Stomach (tissue), 19 donors: ENCODE measurements at places on chromosomes 7 and 10. TPM values are rescaled to one million over a fixed set of nuclear protein-coding genes. Genes with fewer than 3 reads are reported as not detected.

MRLN gene
- not detected for total RNA-seq

DNA sequence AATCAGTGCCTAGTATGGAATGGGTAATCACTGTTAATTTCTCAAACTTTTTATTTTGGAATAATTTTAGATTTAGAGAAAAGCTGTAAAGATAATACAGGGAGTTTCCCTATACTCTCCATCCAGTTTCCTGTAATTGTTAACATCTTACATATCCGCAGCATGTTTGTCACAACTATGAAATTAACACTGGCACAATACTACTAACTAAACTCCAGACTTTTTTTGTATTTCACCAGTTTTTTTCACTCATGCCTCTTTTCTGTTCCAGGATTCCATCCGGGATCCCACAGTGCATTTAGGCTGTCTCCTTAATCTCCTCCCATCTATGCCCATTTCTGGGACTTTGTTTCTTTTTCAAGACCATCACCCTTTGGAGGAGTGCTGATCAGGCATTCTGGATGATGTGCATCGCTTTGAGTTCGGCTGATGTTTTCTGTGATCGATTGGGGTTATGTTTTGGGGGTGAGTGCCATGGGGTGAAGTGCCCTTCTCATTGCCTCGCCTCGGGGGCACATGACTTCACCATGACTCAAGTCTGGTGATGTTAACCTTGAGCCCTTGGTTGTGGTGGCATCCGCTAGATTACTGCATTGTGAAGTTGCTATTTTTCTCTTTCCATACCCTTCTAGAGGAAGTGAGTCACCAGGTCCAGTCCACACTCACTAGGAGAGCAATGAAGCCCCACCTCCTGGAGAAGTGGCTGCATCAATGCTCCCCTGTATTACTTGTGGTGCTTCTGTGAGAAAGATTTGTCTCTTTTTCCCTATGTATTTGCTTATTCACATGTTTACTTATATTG is 43.9 kb upstream of the GRB10 start:
- no peak for DNase-seq
- H3K4me1 ChIP-seq, result no peaks in the 10 kb centered on the region

GRCh38 chr10:22713853-22714478 is 412 bp downstream of the PIP4K2A start:
- peaks cover 40% of the 10 kb centered on the region for H3K4me1 ChIP-seq
- H3K36me3 ChIP-seq, result no peaks in the 10 kb centered on the region
- DNase-seq, result peak; percentile 72
- H3K27me3 ChIP-seq, result no peaks in the 10 kb centered on the region
- H3K4me3 ChIP-seq, result peak overlapping the region; percentile 95

DNA sequence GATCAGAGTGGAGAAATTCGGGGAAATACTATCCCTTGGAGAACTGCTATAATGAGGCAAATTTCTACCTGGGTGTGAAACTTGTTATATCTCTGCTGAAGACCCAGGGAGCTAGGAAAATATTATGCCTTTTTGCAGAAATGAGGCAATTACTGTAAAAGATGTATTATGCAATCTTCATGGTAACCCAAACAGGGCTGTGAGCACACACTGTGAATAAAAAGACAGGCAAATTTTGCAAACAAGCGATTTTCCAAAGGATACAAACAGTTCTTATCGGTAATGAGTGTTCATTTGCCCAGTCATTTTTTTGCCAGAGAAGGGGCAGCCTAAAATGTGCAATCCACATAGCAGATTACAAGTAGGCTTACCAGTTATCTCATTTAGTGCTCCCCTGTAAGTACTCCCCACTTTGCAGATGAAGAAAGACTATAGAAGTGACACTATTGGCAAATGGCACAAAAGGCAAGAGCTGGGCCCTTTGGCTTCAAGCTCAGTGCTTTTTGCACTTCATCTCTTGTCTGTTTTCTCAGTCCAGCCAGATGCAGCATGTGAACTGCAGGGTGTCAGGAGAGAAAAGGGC is 205.8 kb downstream of the HECW1 start:
- H3K36me3 ChIP-seq, result no peaks in the 10 kb centered on the region
- no peaks in the 10 kb centered on the region for H3K4me1 ChIP-seq
- H3K27me3 ChIP-seq, result no peaks in the 10 kb centered on the region
- no peak for DNase-seq
- H3K4me3 ChIP-seq, result no peak overlapping the region

SRRM3 gene
- not detected for total RNA-seq

DNA sequence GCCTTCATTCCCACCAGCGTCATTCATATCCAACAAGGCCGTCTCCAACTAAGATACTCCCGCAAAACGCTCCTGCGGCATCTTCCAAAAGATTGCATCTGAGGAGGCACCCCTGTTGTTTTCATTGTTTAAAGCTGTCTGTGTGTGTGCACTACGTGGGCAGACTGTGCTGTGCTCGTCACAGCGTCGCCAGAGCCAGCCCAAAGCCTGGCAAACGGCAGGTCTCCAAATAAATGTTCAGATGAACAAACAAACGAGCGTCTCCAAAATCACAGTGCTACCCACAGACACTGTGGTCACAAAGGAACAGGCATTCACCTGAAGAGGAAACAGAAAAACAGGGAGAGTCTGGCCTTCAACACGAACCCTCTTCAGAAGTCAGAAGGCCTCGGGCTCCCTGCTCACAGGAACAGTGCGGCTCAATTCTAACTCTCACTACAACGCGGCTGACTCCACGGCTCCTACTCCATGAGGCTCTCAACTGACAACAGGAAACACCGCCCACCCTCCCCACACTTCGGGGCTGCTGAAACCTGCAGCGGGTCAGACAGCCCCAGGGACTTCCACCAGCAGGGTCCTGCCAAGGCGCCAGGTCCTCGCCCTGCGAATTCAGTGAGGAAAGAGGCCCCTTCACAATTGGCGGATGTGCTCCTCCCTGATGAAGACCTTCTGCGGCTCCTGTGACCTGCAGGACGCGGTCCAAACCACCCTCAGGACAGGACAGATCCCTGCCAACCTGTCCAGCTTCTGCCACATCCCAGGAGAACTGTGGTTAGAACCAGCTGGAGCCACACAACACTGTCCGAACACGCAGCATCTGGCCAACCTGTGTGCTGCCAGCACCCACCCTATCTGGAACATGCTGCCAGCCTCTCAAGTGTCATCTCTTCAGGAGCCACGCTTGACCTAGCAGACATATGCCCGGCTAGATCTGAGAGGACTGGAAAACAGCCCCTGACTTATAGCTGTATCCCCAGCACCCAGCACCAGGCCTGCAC is 36.1 kb downstream of the MAD1L1 start:
- peaks cover 70% of the 10 kb centered on the region for H3K36me3 ChIP-seq
- H3K4me3 ChIP-seq, result no peak overlapping the region
- H3K27me3 ChIP-seq, result no peaks in the 10 kb centered on the region
- H3K27ac ChIP-seq, result no peak overlapping the region
- no peaks in the 10 kb centered on the region for H3K4me1 ChIP-seq

GRCh38 chr10:35822316-35822715 is 180.2 kb upstream of the FZD8 start:
- no peaks in the 10 kb centered on the region for H3K27me3 ChIP-seq
- no peaks in the 10 kb centered on the region for H3K4me1 ChIP-seq
- peak; percentile 31 for DNase-seq
- no peak overlapping the region for H3K27ac ChIP-seq
- H3K4me3 ChIP-seq, result no peak overlapping the region

- no peak for DNase-seq
- no peak overlapping the region for H3K4me3 ChIP-seq
- H3K4me1 ChIP-seq, result no peaks in the 10 kb centered on the region
- no peak overlapping the region for H3K27ac ChIP-seq
- no peaks in the 10 kb centered on the region for H3K36me3 ChIP-seq
- H3K27me3 ChIP-seq, result no peaks in the 10 kb centered on the region
Observed at GRCh38 chr10:128958834-128959690, 508.0 kb upstream of the MGMT start.

DNA sequence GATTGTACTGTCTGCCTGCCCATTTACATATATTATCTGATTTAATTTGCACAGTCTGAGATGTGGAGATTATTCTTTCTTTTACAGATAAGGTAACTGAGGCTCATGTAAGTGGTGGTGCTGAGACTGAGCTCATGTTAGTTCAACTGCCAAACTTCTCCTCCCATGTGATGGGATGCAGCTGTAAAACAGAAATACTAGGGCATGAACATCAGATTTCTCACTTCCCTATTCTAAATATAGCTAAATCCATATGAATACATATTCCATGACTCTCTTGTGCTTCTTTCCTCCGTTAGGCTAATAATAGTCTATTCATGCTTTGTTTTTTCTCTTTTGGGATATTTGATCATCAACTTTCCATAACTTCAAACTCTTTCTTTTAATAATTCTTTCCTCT is 84.7 kb downstream of the PTPRZ1 start:
- H3K4me3 ChIP-seq, result no peak overlapping the region
- H3K36me3 ChIP-seq, result no peaks in the 10 kb centered on the region
- DNase-seq, result peak; percentile 14
- H3K4me1 ChIP-seq, result no peaks in the 10 kb centered on the region

- peaks cover 24% of the 10 kb centered on the region for H3K4me1 ChIP-seq
- no peaks in the 10 kb centered on the region for H3K36me3 ChIP-seq
- DNase-seq, result no peak
- no peaks in the 10 kb centered on the region for H3K27me3 ChIP-seq
- peak overlapping the region; percentile 86 for H3K27ac ChIP-seq
- H3K4me3 ChIP-seq, result no peak overlapping the region
Observed at GRCh38 chr7:134730411-134730829, 49.0 kb upstream of the CALD1 start.

MXI1 gene
- 163 TPM for total RNA-seq

- H3K4me3 ChIP-seq, result peak overlapping the region; percentile 62
- H3K36me3 ChIP-seq, result no peaks in the 10 kb centered on the region
- DNase-seq, result no peak
- H3K4me1 ChIP-seq, result peaks cover 18% of the 10 kb centered on the region
- H3K27me3 ChIP-seq, result no peaks in the 10 kb centered on the region
Observed at GRCh38 chr7:12571691-12572090, 1.2 kb downstream of the SCIN start.

- no peak overlapping the region for H3K4me3 ChIP-seq
- H3K36me3 ChIP-seq, result no peaks in the 10 kb centered on the region
- peaks cover 86% of the 10 kb centered on the region for H3K27me3 ChIP-seq
- DNase-seq, result no peak
Observed at GRCh38 chr7:1325246-1325645, 92.6 kb downstream of the UNCX start.

- H3K27me3 ChIP-seq, result no peaks in the 10 kb centered on the region
- peaks cover 88% of the 10 kb centered on the region for H3K36me3 ChIP-seq
Observed at GRCh38 chr10:100153239-100153825, 32.5 kb downstream of the ERLIN1 start.

TMEM176B gene
- 93.6 TPM for total RNA-seq

- no peaks in the 10 kb centered on the region for H3K36me3 ChIP-seq
- H3K4me1 ChIP-seq, result peaks cover 25% of the 10 kb centered on the region
- no peaks in the 10 kb centered on the region for H3K27me3 ChIP-seq
- H3K27ac ChIP-seq, result no peak overlapping the region
- DNase-seq, result no peak
- no peak overlapping the region for H3K4me3 ChIP-seq
Observed at GRCh38 chr10:6379015-6379776, 176.5 kb downstream of the PFKFB3 start.

DNA sequence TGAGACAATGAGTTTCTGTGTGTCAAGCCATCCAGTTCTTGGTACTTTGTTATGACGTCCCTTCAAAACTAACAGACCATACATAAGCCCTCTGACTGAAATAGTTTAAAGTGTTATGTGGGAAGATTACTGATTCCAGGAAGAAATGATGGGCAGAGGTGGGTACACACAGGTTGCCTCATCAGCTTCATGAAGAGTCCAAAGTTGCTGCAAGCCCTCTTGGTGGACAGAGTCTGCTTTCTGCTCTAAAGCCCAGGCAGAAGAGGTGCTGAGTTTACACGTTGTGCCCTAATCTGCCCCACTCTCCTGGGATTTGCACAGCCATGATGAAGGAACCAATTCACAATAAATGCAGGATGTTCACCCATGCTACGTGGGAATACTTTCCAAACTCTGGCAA is 187.4 kb downstream of the PARD3 start:
- peaks cover 11% of the 10 kb centered on the region for H3K4me1 ChIP-seq
- no peak for DNase-seq
- H3K27ac ChIP-seq, result no peak overlapping the region
- H3K27me3 ChIP-seq, result no peaks in the 10 kb centered on the region

GRCh38 chr7:43508461-43508860 is 74.4 kb upstream of the STK17A start:
- H3K4me3 ChIP-seq, result no peak overlapping the region
- no peak for DNase-seq
- no peaks in the 10 kb centered on the region for H3K4me1 ChIP-seq
- no peaks in the 10 kb centered on the region for H3K36me3 ChIP-seq
- no peaks in the 10 kb centered on the region for H3K27me3 ChIP-seq

LDB3 gene
- 3.1 TPM for total RNA-seq

DNA sequence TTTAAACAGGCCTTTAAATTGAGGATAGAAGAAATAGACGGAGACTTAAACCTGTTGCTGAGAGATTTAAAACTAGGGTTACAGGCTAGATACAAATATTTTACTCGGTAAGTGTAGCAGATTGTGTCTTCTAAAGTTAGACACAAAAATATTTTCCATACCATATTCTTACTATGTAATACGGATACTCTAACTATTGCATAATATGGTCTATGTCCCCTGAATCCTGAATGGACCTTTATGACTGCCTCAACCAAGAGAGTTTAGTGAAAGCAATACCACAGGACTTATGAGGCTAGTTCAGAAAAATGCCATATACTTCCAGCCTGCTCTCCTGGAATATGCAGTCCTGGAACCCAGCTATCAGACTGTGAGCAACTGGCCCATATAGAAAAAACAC is 13.4 kb upstream of the TES start:
- no peak overlapping the region for H3K27ac ChIP-seq
- no peaks in the 10 kb centered on the region for H3K36me3 ChIP-seq
- no peaks in the 10 kb centered on the region for H3K27me3 ChIP-seq
- DNase-seq, result no peak
- no peaks in the 10 kb centered on the region for H3K4me1 ChIP-seq

GRCh38 chr10:99406149-99406548 is 24.3 kb downstream of the GOT1 start:
- H3K36me3 ChIP-seq, result peaks cover 40% of the 10 kb centered on the region
- no peak overlapping the region for H3K4me3 ChIP-seq
- no peaks in the 10 kb centered on the region for H3K4me1 ChIP-seq
- H3K27me3 ChIP-seq, result no peaks in the 10 kb centered on the region
- H3K27ac ChIP-seq, result no peak overlapping the region

DNA sequence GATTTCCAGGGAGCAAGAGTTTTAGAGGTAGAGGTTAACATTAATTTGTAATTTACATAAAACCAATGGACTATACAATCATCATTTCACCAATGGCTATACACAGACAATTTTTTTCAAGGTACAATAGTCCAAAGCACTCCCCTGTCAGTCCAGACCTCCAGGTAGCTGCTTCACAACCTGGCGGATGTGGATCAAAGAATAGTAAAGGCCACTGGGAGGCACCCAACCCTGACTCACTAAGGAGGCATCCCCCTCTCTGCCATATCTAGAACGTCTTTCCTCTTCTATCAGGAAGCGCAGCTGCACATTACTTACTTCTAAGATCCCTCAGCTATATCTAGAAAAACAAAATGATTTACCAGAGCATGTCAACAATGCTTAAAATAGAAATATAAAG is 217.7 kb upstream of the AOAH start:
- H3K4me1 ChIP-seq, result peaks cover 36% of the 10 kb centered on the region
- H3K27me3 ChIP-seq, result no peaks in the 10 kb centered on the region
- peaks cover 3% of the 10 kb centered on the region for H3K36me3 ChIP-seq
- H3K4me3 ChIP-seq, result no peak overlapping the region
- H3K27ac ChIP-seq, result no peak overlapping the region

IFIT1B gene
- total RNA-seq, result not detected

- no peak overlapping the region for H3K27ac ChIP-seq
- no peak overlapping the region for H3K4me3 ChIP-seq
- H3K36me3 ChIP-seq, result no peaks in the 10 kb centered on the region
- no peak for DNase-seq
Observed at GRCh38 chr7:44249639-44250234, 49.0 kb downstream of the YKT6 start.
